ENCODE measurements at places on chromosomes 2 and 18. TPM values are rescaled to one million over a fixed set of nuclear protein-coding genes. Genes with fewer than 3 reads are reported as not detected.

Gene CPLX4
- total RNA-seq, result not detected

Gene KLHL41
- not detected for total RNA-seq

Gene APOB
- not detected for total RNA-seq

DNA sequence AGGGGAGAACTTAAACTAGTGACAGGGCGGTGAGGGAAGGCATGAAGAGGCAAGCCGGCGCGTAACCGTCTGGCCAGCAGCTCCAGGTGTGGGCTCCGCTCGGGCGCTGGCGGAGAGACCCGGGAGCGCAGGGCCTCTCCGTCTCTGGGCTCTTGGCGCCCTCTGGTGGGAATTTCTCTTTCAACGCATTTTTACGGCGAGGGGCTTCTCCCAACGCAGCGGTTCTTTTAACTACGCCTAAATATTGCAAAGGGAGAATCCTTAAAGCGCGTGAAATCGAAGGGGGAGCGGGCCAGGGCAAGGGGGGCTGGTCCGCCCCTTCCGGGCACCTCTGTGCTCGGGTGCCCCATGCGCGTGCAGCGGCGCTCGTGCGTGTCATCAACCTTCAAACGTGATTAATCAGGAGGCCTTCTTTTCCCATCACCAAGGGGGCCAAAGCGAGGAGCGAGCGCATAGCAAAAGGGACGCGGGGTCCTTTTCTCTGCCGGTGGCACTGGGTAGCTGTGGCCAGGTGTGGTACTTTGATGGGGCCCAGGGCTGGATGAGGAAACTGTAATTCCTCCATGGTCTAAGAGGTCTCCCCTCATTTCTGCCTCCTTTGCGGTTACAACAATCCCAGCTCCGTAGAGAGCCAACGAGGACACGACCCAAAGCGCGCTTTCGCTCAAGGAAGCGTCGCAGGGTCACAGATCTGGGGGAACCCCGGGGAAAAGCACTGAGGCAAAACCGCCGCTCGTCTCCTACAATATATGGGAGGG lies 762 bp upstream of the GAD1 start:
- peak; percentile 89 for DNase-seq

- DNase-seq, result no peak
Observed at GRCh38 chr2:64470766-64471295, 16.9 kb downstream of the LGALSL start.

DNA sequence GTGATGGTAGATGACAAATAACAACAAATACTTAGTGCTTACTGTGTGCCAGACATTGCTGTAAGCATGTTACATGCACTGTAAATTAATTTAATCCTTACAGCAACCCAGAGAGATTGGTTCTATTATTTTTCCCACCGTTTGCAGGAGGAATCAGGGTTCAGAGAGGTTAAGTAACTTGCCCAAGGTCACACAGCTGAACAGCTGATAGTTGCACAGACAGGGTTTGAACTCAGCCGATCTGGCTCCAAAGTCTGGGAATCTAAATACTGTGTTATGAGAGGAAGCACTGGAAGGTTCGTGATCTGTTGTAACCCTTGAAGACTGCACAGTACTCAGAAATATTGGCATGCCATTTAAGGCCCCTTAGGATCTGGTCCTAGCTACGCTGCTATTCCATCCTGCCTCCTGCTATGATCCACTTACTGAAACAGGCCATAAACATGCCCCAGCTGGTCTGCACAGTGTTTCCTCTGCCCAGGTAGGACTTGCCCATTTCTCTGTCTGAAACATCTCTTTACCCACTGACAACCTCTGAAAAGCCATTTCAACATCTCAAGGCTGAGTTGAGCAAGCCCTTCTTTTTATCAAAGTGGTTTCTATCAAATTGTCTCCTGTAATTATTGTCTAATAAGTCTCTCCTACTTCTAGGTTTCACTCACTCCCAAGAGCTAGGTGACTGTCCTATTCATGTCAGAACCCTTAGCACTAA lies 40.4 kb upstream of the MRPL33 start:
- no peak for DNase-seq

- DNase-seq, result peak; percentile 64
Observed at GRCh38 chr2:86623043-86623493, 597 bp downstream of the RNF103 start.

GRCh38 chr2:9971105-9971818 lies 19.8 kb downstream of the GRHL1 start:
- DNase-seq, result no peak

DNA sequence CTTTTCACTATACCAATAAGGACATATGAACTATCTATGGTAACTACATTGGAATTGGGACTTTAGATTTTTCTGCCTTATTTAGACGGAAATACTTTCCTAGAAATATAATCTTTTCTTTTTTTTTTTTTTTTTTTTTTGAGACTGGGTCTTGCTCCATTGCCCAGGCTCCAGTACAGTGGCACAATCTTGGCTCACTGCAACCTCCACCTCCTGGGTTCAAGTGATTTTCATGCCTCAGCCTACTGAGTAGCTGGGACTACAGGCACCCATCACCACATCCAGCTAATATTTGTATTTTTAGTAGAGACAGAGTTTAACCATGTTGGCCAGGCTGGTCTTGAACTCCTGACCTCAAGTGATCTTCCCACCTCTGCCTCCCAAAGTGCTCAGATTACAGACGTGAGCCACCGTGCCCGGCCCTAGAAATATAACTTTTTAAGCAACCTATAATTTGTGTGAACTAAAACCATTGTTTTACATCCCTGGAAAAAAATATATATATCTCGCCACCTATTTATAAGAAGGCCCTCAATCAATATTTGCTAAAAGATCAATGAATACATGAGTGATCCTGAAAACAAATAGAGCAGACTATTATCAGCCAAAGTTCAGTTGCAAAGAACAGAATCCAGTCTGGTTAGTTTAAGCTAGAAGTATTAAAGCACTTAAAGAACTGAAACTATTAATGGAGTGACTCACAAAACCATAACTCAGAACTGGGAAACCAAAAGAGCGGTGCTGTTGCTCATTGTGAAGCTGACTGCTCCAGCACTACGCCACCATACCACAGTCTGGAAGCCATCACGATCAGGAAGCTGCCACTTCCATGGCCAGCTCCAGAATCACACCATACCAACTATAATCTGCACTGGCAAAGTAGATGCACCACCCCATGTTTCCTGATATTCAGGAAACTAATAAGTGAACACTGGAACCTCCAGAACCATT lies 8.4 kb upstream of the HNRNPLL start:
- DNase-seq, result no peak

DNA sequence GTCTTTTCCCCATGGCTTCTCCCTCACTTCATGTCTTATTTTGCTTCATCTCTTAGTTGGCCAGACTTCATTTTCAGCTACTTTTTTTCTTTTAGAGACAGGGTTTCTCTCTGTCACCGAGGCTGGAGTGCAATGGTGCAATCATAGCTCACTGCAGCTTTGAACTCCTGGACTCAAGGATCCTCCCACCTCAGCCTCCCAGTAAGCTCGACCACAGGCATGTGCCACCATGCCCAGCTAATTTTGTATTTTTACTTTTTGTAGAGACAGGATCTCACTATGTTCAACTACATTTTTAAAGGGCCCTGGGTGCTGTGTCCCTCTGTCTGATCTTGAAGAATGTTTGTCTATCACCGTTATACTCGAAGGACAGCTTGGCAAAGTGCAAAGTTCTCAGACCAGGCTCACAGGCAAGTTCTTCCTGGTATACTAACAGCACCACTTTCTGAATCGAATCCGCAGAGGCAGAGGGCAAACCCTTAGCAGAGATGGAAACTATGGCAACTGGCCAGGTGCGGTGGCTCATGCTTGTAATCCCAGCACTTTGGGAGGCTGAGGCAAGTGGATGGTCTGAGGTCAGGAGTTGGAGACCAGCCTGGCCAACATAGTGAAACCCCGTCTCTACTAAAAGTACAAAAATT lies 60.9 kb downstream of the SOWAHC start:
- DNase-seq, result no peak

All from glutamatergic neuron (in vitro differentiated cells).